Naive thymus-derived CD4-positive, alpha-beta T cell (primary cell): ENCODE measurements at places on chromosomes 7 and 10. TPM values are rescaled to one million over a fixed set of nuclear protein-coding genes. Genes with fewer than 3 reads are reported as not detected.

Gene PRPS1L1
- not detected for polyA plus RNA-seq

DNA sequence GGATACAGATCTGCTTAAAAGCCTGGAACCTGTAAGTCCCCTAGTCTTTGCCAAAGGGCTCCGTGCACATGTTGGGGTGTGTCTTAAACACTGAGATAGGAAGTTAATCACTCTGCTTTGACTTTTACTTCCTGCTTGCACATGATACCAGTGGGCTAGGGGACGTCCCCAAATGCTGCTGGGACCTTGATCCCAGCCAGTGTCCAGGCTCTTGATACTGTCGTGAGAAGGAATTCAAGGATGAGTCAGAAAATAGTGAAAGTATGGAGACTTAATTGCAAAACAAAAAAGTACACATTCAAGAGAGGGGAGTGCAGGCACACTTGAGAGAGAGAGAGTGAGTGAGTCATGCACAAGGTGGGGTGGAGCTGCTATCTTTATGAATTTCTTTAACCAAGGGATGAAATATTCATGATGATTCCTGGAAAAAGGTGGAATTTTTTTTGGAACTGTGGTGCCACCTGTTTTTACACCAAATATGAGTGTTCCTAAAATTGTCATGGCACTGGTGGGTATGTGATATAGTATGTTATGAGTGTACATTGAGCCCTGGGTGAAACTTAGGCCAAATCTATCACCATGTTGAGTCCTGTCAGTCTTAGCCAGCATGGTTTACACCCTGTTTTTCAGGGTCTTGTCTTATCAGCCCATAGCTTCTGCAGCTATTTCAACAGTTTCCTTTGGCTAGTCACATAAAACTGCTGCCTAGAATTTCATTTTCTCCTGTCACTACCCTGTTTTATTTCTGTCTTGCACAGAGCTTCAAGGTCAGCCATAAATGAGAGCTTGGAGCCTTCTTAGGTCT is 88.3 kb upstream of the CYP26C1 start:
- H3K27ac ChIP-seq: no peak overlapping the region
- no peak overlapping the region for H3K4me3 ChIP-seq
- no peak for DNase-seq
- no peaks in the 10 kb centered on the region for H3K4me1 ChIP-seq

DNA sequence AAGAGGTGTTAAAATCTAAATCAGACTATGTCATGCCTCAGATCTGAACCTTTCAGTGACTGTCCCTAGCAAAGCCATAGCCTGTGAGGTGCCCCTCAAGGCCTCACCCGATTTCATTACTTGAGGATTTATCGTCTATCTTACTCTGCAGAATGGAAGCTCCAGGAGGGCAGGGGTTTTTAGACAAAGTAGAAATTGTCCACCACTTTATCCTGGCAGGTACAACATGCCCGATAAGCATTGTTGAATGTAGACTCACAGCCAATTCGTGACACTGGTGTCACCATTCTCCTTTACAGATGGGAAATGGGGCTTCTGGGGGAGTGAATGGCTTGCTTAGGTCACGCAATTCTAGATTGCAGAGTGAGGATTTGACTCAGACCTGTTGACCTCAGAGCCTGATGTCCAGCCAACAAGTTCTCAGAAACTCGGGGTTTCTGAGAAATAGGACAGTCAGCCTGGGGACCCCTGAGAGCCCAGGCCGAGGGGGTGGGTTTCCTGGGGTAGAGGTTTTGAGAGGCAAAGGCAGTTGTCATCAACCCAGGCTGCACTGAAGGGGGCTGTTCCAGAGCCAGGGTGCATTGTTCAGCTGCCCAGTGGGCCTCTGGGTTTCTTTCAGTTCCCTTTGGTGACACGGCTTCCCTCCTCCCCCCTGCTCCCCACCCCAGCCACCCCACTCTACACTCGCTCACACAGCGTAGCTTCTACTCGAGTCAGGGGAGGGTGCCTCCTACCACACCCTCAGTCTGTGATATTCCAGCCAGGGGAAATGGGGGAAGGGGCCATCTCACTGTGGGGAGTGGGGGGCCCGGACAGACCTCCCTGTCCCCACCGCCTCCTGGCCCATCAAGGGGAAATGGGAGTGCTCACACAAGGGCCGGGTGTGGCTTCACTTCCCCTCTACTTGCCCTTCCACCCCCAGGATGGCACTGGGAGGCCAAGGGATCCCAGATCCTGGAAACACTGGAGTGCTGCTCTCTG is 3.1 kb upstream of the IRF5 start:
- no peak for DNase-seq
- H3K4me1 ChIP-seq: peaks cover 14% of the 10 kb centered on the region
- no peak overlapping the region for H3K27ac ChIP-seq

DNA sequence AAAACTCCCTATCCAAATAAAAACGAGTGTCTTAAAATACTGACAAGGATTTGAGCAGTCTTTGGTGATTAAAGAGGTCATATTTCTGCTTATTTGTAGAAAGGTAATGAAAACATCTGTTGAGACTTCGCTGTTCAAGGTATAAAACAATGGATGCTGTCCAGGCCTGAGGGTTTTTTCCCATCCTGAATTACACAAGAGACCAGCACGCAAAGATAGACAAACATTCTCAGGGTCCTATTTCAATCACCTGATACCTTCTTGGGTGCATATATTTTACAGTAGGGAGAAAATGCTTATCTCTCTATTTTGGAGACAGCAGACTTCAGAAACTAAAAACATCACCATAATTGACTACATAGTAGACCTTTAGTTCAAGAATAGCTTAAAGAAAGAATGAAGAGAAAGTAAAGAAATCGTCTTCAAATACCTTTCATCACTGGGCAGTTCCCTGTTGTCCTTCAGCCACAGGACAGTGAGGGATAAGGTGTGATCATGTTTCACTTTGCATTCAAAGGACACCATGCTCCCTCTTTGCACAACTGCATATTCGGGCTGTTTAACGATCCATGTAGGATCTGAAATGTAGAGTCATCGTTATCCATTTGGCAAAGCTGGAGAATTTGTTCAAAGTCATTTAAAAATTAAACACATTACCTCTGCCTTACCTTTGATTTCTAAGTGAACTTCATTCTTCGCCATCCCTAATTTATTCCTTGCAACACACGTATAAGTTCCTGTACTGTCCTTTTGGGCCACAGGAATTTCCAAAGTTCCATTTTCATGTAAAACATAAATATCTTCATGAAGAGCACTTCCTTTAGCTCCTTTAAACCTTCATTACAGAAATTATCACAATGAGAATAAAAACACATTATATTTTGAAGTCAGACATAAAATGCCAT is 63.7 kb upstream of the LAMB4 start:
- no peak for DNase-seq
- no peak overlapping the region for H3K27ac ChIP-seq
- no peaks in the 10 kb centered on the region for H3K36me3 ChIP-seq
- no peaks in the 10 kb centered on the region for H3K4me1 ChIP-seq

DNA sequence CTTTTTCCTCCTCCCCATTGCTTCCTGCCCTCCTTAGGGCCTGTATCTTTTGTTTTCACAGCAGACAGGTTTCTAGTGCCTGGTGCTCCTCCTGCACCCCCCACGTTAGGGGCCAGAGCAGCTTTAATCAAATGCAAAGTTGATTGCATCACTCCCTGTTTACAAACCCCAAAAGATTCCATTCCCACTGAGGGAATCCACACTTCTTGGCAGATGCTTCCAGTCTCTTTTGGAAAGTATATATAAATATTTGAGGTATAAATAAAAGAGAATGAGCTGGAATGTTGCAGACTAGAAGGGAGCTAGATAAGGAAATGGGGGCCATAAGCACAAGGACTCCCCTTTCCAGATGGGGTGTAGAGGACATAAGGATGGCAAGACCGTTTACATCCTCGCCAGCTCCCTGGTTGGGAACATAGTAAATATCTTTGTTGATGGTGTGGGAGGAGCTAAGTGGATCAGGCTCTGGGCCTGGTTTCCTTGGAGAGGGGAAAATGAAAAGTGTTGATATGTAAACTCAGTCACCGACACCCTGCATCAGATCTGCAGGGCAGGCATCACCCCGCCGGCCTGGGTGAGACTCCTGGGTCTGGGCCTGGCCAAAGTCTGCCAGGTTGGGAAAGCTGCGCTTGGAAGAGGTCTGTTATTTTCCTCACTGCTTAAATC is 6.2 kb downstream of the RARRES2 start:
- no peak overlapping the region for H3K27ac ChIP-seq
- no peaks in the 10 kb centered on the region for H3K27me3 ChIP-seq
- no peak overlapping the region for H3K4me3 ChIP-seq
